ENCODE measurements at places on chromosomes 2 and 18.

GRCh38 chr2:165957030-165957675 lies 3.6 kb upstream of the TTC21B start:
- DNase-seq = no peak

GRCh38 chr2:232008907-232009638 lies 47.6 kb downstream of the DIS3L2 start:
- no peak for DNase-seq

DNA sequence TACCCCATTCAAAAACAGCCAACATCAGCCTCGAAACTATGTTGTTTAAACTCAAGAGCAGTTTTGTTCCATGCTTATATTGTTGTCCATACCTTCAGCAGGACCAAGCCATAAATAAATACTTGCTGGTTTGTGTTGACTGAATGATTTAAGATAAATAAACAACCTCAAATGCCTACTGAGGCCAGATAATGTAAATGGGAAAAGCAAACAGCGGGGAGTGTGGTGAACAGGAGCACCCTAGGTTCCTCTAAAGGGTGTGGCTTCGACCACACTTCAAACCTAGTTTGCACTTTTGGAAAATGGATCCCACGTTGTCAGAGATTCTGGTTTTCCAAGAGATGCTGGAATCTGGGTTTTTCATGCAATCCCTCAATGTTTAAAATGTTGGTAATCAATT lies 1.7 kb upstream of the PMAIP1 start:
- DNase-seq = no peak

- no peak for DNase-seq
These were observed 893.0 kb upstream of the CHAC2 start for GRCh38 chr2:52874466-52875106.

DNA sequence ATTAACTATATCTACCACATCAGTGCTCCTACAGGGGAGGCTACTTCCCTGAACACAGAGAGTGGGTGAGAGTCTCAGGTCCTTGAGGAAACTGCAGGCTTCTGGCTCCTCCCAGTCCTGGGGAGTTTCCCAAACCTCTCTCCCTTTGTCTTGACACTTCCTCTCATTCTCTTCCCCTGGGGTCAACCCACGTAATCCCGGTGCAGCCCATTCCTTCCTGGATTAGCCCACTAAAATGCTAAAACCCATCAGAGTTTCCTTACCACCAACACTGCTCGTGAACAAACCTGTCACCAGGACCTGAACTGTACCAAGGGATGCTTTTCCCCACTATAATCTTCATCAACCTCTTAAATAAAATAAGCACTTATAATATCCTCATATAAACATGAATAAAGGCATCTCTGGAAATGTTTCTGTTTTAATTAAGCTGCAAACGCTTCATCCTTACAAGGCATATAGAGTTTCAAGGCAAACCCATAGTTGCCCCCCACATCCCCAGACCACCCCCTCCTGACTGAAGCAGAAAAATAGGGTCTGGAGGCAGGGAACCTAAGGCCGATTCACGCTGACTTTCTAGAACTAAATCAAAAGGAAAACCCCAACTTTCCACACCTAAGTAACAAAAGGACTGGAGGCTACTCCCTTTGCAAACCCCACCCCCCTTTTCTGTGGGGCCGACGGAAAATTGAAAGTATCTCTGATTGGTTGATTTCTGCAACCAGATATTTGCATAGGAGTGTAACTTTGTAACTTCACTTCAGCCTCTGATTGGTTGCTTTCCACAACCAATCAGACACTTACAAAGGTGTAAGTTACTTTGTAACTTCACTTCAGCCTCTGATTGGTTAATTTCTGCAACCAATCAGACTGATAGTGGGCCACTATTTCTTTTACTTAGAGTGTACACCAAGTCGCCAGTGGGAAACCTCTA lies 19.0 kb downstream of the TMSB10 start:
- DNase-seq = peak; percentile 82

GRCh38 chr2:164560181-164560792 lies 61.0 kb downstream of the GRB14 start:
- DNase-seq = no peak

- no peak for DNase-seq
These were observed 145.5 kb downstream of the ADCYAP1 start for GRCh38 chr18:1050012-1050657.

GRCh38 chr2:121363632-121364420 lies 78.8 kb upstream of the TFCP2L1 start:
- no peak for DNase-seq

- DNase-seq = no peak
These were observed 108.2 kb upstream of the TWIST2 start for GRCh38 chr2:238739668-238740067.

- no peak for DNase-seq
These were observed 91.9 kb upstream of the ANKRD30BL start for GRCh38 chr2:132253496-132254305.

GRCh38 chr2:231565887-231566594 lies 26.6 kb upstream of the TEX44 start:
- no peak for DNase-seq

- DNase-seq = peak; percentile 66
These were observed 20.4 kb upstream of the BCL2 start for GRCh38 chr18:63339920-63340484.

GRCh38 chr2:71458413-71459083 lies 5.2 kb downstream of the DYSF start:
- no peak for DNase-seq

GRCh38 chr2:55986700-55987440 lies 63.3 kb upstream of the EFEMP1 start:
- no peak for DNase-seq

DNA sequence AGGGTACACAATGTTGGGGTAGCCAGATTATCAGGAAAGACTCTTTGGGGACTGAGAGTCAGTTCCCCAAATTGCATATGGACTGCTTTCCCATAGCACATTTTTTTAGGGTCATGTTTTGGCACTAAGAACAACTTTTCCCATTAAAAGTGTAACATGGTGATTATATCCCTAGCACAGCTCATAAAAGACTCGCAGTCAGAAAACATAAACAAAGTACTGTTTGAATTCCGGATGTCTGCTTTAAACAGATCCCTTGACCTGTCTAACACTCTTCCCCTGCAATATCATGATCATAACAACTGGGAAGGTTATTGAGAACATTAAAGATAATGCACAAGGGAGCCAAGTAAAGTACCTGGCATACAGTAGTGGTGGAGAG lies 262.2 kb downstream of the ASXL3 start:
- no peak for DNase-seq

Measured in CD4-positive, alpha-beta T cell treated with Interleukin-10 for 1 hour (primary cell).